EL (cell line): ENCODE measurements at places on chromosomes 6 and 20.

DNA sequence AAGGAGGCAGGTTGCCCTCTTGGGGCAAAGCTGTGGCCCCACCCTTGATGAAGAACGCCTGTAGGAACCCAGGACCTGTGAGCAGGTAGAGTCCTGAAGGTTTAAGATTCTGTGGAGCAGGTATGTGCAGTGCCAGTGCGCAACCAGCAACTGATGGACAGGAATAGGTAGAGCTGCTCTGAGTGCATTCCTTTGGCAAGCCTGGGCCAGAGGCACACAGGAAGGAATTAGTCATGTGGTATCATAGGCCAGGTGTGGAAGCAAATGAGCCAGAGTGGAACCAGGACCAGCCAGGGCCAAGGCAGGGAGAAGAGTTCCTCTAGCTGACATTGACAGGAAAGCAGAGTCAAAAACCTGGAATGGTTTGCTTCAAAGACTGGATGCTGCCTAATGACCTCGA, 1.4 kb upstream of the KHDC1 start:
- DNase-seq = no peak

DNA sequence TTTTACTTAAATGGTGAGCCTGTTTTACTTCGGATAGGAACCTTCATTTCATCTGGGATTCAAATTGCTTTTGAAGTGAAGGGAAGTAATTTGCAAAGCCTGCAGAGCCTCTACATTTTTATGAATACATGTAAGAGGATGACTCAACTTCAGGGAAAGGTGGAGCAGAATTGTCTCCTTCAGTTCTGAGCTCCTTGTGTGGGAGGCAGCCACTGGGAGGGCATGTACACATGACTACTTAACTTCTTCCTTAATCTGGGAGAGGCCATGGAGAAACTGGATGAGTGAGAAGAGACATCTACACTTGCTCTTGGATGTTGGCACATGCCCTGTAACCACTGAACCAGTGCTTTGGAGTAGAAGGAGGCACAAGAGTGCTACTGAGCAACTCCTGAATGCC, 145.1 kb upstream of the NRSN1 start:
- DNase-seq = no peak

- no peak for DNase-seq
Observed at GRCh38 chr6:40953486-40953885, 85.5 kb downstream of the UNC5CL start.

DNA sequence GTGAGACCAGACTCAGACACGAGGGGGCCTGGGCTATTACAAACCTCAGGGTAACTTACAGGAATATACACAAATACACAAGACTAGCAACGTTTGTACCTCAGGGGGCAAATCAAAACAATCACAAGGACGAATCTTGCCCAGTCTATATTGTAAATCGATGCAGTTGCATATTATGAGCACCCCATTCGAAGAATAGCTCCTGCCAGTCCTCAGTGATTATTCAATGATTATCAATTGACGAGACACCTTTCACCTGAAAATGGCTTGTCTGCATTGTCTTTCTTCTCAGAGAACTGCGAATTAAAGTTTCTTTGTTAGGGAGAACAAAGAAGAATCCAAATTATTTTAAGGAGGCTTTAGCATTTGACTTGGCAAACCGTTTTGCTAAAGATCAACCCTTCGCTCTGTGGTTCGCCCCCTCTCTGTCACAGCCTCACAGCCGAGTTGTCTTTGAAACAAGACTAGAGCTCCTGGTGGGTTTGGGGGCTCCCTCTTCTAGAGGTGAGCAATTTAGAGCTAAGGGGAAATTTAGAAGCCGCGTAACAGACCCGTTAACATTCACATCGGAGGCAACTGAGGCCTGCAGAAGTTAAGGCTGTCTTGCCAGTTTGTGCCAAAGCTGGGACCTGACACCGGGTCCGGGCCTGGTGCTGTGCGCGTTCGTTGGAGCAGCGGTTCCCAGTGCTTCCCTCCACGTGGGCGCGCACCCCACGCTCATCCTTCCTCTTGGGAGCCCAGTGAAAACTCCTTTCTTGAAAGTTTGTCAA, 24.9 kb upstream of the MAP3K7 start:
- DNase-seq = no peak

- DNase-seq = no peak
Observed at GRCh38 chr6:41224800-41225199, 3.3 kb upstream of the TREML4 start.

DNA sequence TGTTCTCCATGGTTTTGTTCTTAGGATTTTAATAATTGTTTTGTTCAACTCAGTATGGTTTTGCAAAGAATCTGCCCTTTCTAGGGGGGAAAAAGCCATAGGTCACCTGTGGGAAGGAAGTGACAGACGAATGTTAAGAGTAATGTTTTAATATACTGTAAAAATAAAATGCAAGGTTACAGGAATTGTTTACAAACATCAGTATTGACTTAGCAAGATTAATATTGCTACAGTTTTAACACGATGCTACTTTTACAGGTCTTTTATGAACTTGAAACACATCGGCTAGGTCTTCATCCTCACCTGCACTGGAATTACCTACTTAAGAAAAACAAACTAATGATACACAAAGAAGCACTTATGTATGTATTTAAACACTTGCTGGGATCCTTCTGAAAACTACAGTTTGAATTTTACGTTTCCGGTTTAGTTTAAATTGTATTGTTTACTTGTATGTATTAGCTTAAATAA, 1.7 kb upstream of the NKX2-4 start:
- no peak for DNase-seq

GRCh38 chr20:48635791-48636267, 192.0 kb downstream of the PREX1 start:
- peak; percentile 58 for DNase-seq

DNA sequence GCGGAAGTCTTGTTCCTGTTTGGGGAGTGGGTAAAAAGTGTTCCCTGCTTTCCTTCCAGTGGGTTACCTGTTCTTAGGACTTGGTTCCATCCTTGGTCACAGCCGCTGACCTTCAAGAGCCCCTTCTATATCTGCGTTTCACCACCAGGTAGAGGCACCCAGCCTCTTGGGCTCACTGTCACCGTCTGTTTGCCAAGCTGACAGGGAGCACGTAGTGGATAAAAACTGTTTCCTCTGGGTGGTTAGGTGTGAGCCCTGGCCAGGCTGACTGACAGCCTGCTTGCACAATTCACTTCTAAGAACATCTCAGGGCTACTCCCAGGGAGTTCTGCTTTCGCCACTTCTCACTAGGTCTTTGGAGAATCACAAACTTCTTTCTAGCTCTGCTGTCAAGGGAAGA, 1.8 kb upstream of the JPH2 start:
- no peak for DNase-seq

- DNase-seq = no peak
Observed at GRCh38 chr6:156901309-156902019, 124.3 kb downstream of the ARID1B start.

GRCh38 chr6:124530926-124531325, 431.3 kb upstream of the RNF217 start:
- no peak for DNase-seq

DNA sequence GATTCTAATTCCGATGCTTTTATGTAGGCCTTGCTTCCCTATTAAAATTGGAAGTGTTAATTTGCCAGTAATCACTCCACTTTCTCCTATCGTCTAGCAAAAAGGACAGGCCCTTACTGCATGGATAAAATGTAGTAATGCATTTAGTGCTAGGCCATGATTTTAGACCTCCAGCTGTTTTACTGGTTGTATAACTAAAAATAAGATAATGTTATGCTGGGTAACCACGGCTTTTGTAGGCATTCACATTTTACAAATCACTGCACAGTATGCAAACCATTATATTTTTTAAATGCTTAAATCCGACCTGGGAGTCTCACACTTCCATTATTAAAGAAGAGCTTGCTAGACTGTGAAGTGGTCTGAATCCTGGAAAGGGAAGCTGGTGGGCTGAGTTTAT, 179.5 kb downstream of the TFAP2A start:
- no peak for DNase-seq

DNA sequence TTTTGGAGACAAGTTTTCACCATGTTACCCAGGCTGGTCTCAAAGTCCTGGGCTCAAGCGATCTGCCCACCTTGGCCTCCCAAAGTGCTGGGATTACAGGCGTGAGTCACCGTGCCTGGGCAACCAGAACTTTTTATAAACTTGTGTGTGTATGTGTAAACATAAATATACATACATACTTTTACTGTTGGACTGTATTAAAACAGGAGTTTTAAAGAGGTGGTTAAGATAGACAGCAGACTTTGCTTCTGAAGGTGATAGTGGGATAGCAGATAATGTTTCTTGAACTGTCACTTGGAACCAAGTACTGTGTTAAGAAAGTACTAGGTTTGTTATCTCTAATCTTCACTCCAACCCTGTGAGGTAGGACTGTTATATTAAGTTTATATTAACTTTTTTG, 28.6 kb upstream of the MAPK13 start:
- DNase-seq = no peak

DNA sequence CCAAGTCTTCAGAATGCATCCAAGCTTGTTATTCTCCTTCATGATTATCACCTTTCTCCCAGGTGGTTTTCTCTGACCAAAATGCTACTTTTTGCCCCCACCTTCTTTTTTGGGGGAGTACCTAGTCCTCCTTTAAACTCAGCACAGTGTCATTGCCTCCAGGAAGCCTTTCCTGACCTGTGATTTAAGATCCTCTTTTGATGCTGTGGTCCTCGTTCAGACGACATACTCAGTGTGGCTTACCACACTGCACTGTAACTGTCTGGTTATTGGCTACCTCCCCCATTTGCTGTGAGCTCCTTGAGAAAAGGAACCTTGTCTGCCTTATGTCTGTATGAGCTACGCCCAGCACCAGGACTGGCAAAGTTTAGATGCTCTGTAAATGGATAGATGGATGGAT, 14.6 kb downstream of the SAYSD1 start:
- DNase-seq = no peak
